Psoas muscle (tissue), 8 donors: ENCODE measurements at places on chromosomes 3 and 15. TPM values are rescaled to one million over a fixed set of nuclear protein-coding genes. Genes with fewer than 3 reads are reported as not detected.
A peak's percentile ranks its signal among the peaks of the same experiment; 100 is the strongest.

DNA sequence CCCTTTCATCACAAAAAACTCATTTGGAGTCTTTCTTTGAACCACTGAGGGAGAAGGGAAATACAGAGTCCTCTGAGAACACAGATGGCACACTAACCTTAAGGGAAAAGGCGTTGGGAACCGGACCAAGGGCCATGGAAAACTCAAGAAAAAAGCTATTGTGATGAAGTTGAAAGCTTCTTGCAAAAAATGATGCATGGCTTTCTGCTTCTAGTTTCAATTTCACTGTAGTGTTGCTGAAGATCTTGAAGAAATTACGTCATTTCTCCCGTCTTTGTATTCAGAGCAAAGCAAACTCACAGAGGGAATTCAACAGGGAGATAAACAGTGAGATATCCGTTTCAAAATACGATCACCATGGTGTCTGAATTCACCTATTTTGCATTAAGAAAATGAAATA is 642.3 kb upstream of the ADAMTS9 start:
- DNase-seq = no peak

DNA sequence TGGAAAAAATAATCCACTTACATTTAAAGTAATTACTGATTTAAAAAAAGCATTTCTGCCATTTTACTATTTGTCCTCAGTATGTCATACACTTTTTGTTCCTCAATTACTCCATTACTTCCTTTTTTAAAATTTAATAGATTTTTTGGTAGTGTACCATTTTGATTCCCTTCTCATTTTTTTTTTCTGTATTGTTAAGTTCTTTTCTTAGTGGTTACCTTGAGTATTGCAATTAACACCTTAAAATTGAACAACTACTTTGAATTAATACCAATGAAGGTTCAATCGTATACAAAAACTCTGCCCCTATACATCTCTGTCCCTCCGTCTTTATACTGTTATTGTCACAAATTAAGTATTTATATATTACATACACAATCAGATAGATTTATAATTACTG is 240.6 kb upstream of the LMCD1 start:
- no peak for DNase-seq

- DNase-seq = no peak
Observed at GRCh38 chr3:43338295-43338694, 52.0 kb downstream of the SNRK start.

DNA sequence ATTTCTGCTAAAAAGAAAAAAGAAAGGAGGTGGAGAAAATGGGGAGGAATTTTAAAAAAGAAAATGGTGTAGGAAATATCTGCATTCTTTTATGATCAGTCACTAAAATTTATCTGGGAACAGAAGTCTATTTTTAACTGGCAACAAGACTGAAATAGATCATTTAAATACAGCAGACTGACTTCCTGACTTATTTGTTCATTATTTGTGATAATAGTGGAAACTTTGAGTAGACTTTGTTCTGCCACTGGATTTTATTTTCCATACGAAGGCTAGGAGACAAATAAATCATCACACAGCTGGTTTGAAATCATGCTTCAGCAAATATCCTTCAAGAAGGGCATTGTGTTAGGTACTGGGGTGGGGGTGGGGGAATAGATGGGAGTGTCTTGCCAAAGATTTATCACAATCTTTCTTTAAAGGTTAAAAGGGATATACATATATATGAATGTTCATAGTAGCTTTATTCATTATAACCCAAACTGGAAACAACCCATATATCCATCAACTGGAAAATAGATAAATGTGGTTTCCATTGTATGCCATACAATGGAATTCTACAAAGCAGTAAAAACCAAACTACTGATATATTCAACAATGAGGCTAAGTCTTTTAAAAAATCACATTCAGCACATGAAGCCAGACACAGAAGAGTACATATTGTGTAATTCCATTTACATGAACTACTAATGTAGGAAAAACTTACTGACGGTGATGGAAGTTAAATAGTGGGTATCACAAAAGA is 4.7 kb upstream of the CLASP2 start:
- no peak for DNase-seq

- no peak for DNase-seq
Observed at GRCh38 chr15:22262613-22263020, 182.3 kb downstream of the OR4M2 start.

GRCh38 chr3:153621953-153622352 is 459.9 kb downstream of the RAP2B start:
- no peak for DNase-seq

DNA sequence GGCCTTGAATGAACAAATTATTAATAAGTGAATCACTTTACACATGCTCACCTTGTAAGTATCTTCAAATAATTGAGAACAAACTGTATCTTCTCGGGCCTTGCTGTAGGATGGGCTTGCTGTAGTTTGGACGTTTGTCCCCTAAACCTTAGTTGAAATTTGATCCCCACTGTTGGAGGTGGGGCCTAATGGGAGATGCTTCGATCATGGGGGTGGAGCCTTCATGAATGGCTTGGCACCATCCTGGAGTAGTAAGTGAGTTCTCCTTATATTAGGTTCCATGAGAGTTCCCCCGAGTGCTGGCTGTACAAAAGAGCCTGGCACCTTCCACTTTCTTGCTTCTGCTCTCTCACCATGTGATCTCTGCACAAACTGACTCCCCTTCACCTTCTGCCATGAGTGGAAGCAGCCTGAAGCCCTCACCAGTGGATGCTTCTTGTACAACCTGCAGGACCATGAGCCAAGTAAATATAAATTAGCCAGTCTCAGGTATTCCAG is 29.3 kb downstream of the PIGB start:
- no peak for DNase-seq

DNA sequence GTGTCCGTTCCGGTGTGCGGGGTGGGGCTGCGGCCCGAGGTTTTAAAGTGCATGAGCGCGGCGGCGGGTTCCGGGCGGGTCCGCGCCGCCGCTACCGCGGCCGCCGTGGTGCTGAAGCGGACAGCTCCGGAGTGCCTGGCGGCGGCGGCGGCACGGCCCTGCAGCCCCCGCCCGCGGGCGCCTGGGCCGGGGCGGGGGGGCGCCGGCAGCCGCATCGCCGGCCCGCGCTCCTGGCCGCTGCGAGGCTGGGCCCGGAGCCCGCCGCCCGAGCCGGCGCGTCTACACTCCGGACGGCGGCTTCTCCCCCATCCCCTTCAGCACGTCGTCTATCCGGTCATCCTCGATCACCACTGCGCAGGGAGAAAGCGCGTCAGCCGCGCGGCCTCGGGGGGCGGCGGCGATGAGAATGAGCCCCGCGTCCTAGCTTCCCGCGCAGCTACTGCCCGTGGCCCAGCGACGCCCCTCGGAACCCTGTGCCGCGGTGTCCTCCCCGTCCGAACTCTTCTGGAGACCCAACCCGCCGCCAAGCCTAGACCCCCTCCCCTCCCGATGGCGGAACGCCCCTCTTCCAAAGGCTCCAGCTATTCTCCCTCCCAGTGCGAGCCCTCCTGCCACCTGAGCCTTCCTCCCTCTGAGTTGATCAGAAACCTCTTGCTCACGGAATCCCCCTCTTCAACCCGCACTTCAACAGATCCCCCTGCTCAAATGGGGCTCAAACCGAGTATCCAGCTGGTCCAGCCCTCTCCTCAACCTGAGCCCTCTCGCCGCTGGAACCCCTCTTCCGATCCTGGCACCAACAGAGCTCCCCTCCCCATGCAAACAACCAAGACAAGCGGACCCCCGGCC is 1.3 kb downstream of the CAMK2N2 start:
- no peak for DNase-seq

- no peak for DNase-seq
Observed at GRCh38 chr15:56254265-56254664, 10.6 kb upstream of the RFX7 start.

DNA sequence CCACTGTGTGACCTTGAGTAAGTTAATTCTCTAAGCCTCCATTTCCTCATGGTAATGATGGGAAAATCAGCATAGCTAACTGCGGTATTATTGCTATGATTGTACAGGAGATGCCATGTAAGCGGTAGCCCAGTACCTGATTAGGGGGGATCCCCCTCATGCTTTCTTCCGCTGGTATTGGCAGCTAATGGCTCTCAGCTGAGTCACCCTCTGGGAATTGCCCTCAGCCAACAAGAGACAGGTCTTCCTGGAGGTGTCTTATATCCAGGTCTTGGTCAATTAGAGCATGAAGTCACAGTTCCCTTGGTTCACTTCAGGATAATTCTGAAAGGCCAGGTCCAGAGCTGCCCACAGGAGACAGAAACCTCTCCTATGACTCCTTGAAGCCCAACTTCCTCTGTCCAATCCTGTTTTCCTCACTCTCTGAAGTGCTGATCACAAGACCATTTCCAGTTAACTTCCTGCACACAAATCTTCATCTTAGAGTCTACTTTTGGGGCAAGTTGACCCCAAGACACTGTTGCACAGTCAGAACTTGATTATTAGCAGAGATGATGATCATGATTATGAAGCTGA is 724.7 kb upstream of the ZNF385D start:
- no peak for DNase-seq

GRCh38 chr3:155581579-155581978 is 163.3 kb downstream of the PLCH1 start:
- DNase-seq = no peak

GRCh38 chr15:99343881-99344551 is 92.7 kb downstream of the LRRC28 start:
- DNase-seq = peak; percentile 51

DNA sequence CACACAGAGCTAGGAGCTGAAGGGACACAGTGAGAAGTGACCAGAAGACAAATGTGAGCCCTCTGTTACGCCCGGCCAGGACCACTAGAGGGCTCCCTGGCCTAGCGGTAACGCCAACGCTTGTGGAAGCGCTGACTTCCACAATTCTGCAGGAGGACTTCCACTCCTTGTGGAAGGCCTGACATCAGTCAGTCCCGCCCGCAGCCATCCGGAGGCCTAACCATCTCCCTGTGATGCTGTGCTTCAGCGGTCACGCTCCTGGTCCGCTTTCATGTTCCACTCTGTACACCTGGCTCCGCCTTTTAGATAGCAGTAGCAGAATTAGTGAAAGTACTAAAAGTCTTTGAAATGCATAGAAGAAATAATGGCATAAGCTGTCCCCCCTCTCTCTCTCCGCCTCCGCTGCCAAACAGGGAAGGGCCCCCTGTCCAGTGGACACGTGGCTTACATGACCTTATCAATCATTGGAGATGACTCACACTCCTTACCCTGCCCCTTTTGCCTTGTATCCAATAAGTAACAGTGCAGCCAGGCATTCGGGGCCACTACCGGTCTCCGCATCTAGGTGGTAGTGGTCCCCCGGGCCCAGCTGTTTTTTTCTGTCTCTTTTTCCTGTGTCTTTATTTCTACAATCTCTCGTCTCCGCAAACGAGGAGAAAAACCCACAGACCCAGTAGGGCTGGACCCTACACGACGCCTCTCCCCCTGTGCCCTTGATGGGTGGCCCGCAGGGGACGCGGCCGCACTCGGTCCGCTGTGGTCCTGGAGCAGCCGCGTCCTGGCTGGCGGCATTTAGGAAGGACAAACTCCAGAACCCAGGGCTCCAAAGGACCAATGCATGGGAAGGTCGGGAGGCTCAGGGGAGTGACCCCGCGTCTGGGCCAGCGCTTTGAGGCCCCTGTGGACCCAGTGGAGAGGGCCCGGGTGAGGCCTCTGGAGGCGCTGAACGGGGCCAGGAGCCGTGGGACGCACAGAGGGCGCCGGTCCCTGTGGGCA is 27.0 kb upstream of the RPL32 start:
- DNase-seq = peak; percentile 92

GRCh38 chr15:44300572-44300971 is 12.1 kb downstream of the GOLM2 start:
- no peak for DNase-seq

DNA sequence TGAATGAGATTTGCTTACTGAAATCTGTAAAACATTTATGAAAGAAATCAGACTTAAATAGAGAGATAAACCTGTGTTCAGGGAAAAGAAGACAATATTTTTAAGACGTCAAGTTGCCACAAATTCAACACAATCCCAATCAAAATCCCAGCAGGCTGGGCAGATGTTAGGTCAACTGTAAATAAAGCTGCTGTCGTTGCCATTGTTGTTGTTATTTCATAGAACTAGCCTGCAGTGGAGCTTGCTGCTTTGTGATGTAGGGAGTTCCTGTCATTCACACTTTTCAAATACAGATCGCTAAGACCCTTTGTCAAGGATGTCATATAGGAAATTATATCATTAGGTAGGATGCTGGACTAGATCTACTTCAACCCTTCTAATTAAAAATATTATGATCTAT is 123.1 kb downstream of the NEO1 start:
- no peak for DNase-seq

GRCh38 chr3:186826410-186826975 is 16.0 kb upstream of the ADIPOQ start:
- DNase-seq = no peak

DNA sequence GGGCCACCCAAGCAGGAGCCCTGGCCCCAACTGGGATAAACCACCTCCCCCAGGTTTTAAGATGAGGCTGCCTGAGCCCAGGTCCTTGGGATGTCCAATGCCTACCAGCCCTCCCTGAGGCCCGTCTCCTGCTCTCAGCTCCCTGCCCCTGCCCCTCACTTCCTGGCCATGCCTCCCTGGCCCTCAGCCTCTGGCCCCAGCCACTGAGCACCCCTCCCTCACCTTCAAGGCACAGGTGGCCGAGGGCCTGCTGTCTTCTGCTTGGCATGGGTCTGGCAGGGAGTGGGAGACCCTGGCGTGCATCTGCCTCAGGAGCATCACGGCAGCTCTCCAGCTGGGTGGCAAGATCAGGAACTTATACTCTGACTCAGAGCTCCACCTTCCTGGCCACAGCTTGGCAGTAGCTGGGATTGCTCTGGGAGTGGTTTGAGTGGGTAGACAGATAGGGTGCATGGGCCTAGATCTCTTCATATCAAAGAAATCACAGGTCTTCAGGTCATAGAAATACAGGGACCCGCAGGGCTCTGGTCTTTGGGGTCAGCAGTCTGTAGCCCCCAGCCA is at the start of gene PLA2G4E:
Gene PLA2G4E (minus strand): TSS at position 330 of the 561 bp plus-strand sequence. CDS start 12 bp downstream, at position 318.
- DNase-seq = no peak

DNA sequence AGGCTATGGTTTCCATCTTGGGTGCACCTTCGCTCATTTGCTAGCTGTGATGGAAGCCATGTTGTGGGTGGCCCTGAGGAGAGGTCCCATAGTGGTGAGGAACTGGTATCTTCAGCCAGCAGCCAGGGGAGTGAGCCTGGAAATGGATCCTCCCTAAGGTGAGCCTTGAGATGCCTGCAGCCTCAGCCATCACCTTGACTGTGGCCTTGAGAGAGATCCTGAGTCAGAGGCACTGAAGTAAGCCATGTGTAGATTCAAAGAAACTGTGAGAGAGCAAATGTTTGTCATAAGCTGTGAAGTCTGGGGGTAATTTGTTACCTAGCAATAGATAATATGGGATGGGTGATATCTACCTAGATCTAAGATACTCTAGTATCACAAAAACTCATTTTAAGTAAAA is 105.3 kb downstream of the SNRK start:
- DNase-seq = no peak

DNA sequence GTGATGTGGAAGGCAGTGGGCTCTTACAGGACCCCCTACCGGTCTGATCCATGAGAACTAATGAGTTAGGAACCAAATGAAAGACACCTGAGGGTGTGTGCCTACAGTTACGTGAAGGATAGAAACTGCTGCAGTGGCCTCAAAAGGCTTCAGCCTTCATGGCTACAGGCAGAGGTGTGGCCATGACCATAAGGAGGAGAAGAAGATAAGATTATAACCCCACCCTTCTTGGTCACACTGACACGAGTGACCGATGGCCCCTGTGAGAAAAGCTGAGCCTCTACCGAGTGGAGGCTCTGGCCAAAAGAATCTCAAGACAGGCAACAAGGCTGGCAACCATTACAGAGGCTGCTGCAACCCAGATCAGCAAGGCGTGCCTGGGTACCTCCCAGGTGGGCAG is 6.3 kb downstream of the RFT1 start:
- no peak for DNase-seq

The SH2D7 gene
- polyA plus RNA-seq = not detected

The CHRM5 gene
- polyA plus RNA-seq = not detected

The ATP13A5 gene
- polyA plus RNA-seq = not detected

The SNTN gene
- not detected for polyA plus RNA-seq

The ALDH1L1 gene
- 12.9 TPM for polyA plus RNA-seq

The RBPMS2 gene
- polyA plus RNA-seq = 2.0 TPM

The MST1R gene
- polyA plus RNA-seq = 0.38 TPM
